LoVo (cell line): ENCODE measurements at places on chromosomes 1 and 21.

DNA sequence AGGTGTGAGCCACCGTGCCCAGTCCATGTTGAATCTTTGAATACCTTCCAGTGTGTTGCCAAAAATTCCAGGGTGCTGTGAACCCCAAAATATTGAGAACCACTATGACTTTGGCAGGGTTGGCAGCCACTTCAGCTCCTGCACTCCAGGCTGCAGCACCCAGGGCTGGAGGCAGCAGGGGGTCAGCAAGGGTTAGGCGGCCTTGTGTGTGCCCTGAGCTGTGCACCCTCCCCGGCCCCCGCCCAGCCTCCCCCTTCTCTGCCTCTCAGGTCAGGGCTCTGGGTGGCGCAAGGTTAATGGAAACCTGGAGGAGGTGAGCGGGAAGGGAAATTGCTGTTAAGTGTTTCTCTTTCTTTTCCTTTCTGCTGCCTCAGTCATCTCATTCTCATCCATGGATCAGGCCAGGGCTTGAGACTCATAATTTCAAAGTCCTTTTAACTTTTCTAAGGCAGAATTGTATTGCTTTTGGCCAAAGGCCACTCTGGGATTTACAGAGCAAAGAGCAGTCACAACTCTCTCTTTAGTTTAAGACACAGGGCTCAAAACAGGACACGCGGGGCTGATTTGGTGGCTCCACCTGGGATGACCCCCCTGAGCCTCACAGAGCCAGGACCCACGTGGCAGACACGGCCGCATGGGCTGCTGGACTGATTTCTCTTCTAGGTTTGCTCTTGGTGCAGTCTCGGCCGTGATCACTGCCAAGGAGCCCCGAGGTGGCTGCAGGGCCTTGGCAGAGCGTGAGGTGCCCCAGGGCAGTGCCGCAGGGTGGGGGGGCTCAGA is 212.3 kb downstream of the PTPRU start:
- DNase-seq = no peak

- no peak for DNase-seq
These were observed 1.4 kb upstream of the SPATA1 start for GRCh38 chr1:84504580-84505492.

- DNase-seq = no peak
These were observed 14.5 kb upstream of the NRIP1 start for GRCh38 chr21:15079269-15079668.

DNA sequence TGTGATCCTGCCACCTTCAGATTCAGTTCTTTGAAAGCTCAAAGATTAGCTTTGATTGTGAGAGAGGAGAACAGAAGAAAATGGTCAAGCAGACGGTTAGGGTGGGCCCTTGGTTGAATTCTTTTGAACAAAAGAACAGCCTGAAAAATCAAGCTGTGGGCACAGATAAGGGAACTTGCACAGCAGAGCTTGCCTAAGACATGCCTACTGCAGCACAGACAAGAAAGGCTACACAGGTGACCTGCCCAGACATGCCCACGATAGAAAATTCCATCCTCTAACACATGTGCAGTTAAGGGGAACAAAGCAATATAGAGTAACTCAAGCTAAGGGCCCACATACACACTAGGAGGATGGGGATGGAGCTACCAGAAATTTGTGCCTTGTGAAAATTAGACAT is 512.5 kb upstream of the LRRC7 start:
- peak; percentile 11 for DNase-seq

DNA sequence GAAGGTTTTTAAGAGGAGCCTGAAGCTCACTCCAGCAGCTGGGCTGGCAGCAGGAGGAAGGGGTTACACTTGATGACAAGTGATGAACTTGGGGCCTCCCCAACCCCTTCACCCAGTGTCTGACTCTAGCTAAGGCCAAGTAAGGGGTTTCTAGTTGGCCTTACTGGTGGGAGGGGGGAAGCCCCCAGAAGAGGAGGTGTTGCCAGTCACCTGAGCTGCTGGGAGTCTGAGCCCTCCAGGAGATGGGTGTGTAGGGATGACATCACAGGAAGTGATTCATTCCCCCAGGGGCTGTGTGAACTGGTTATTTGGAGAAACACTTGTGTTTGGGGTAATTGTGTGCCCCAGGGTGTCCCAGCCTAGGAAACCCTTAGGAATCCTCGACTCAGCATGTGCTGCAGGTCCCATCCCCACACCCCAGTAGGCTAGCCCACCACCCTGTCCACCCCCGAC is 3.1 kb downstream of the PADI1 start:
- DNase-seq = peak; percentile 74

GRCh38 chr1:82646888-82647287 is 846.2 kb downstream of the ADGRL2 start:
- DNase-seq = no peak

- peak; percentile 50 for DNase-seq
These were observed 29.1 kb downstream of the KNCN start for GRCh38 chr1:46522184-46522968.

DNA sequence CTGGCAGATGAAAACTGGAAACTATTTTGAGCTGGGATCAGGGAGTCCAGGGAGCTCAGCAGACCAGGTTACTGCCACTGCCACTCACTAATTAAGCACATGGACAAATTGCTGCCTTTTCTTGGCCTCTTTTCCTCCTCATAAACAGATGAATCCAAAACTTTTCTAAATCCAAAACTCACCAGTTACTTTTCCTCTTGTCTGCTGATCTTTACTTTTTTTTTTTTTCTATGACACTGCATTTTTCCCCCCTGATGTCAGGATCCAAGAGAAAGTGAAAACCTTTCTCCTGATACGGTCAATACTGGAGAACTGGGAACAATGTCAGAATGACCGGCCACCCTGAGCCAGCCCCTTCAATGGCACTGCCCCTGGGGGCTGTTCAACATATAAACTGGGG is 405.8 kb downstream of the DUSP10 start:
- no peak for DNase-seq

- DNase-seq = no peak
These were observed 20.5 kb upstream of the MTF1 start for GRCh38 chr1:37879865-37880264.

- DNase-seq = no peak
These were observed 10.3 kb downstream of the GPR25 start for GRCh38 chr1:200883118-200883517.

- peak; percentile 62 for DNase-seq
These were observed 112.3 kb upstream of the TRABD2B start for GRCh38 chr1:48109390-48110013.

- no peak for DNase-seq
These were observed 105.8 kb downstream of the MRPL39 start for GRCh38 chr21:25501462-25501861.

DNA sequence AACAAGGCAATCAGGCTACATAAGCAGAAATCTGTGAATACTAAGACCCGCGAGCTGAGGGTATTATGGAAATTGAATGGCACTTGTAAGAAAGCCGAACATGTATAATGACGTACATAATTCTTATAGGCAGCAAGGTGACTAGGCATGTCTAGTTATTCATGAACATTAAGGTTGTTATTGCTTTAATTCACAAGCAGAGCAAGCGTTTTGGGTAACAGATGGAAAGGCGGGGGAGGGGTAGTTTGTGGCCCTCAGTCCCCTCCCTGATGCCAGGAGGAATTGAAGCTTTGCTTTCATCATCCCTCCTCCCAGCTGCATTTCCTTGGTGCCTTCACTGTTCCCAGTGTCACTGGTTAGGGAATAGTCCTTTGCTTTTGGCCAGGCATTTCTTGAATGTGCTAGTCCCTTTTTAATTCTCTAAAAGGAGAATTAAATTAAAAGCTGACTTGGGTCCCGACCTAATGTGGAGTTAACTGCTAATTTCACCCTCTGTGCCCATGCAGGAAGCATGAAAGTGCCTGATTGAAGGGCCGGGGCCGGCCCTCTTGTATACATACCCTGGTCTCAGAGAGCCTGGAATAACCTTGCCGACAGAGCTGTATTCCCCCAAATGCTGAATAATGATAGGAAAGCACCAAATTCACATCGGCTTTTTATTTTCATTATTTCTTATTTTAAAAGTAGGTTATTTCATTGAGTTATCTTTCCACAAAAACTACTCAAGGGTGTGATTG is 42.5 kb downstream of the RYR2 start:
- no peak for DNase-seq

DNA sequence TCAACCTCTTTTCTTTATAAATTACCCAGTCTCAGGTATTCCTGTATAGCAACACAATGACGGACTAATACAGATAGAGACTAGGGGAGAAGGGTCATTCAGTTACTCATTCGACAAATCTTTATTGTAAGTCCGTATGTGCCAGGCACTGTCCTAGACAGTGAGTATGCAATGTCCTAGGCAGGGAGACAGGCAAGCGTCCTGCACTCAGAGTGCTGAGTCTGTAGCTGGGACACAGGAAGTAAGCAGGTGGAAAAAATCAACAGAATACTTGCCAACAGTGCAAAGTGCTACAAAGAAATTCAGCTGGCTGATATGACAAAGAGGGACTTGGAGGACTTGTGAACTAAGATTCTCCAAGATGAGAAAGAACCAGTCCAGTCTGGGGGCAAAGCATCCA is 92.2 kb upstream of the ZBTB40 start:
- no peak for DNase-seq

DNA sequence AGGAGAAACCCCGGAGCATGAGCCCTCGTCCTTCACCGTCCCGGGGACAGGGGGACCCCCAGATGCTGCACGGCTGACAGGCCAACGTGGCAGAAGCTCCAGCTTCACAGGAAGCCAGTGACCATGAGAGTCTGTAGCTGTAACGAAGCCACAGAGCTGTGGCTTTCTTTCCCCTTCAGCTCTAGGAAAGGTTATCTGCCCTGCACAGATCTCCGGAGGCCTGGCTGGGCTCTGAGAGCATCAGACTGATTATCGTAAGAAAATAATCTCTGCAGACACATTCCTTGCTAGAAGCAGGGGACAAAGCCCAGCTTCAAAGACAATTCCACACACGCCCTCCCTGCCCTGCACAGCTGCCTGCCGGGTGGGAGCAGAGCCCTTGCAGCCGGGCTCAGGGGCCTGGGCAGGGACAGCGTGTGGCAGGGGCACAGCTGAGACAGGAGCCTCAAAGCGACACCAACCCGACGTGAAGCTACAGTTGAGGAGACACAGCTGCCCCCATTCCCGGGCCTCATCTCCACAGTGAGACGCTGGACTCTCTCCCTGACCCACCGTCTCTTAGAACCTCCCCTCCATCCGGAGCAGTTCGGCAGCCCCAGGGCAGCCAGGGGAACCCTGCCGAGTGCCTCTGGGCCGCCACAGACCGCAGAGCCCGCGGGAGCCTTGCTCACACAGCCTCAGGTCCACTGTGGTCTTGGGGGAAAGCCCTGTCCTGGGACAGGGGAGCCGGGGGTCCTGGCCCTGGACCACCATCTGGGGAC is 30.6 kb downstream of the POFUT2 start:
- DNase-seq = no peak

DNA sequence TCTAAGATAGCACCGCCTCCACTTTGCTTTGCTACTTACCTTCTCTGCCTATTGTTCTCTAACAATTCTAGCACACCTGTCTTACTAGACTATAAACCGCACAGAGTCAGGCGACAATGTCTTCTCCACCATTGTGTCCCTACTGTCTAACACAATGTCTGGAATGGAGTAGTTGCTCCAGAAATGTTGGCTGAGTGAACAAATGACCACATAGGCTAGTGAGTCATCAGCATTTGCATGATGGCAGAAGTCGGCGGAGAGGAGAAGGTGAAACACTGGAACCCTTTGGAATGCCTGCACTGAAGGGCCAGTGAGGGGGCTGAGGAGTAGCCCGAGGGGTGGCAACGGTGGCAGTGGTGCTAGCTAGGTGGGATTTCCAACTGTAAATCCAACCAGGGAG is 14.0 kb upstream of the PABPC4 start:
- DNase-seq = no peak

DNA sequence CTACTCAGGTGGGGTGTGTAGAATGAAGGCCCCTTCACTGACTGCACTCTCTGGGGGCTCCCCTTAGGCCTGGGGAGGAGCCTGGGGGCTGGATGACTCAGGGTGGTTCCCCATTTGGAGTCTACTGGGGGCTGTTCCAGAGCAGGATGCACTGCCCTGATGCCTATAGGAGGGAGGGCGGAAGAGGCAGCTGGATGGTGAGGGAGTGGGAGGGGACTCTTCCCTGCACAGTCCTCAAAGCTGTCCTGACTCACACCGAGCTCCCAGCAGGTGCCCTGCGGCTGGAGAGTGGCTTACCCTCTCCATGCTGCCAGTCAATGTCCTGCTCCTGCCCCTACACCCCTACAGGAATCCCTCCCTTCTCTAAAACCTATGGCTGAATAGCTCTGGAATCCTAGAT is 204.4 kb downstream of the TRABD2B start:
- DNase-seq = no peak

DNA sequence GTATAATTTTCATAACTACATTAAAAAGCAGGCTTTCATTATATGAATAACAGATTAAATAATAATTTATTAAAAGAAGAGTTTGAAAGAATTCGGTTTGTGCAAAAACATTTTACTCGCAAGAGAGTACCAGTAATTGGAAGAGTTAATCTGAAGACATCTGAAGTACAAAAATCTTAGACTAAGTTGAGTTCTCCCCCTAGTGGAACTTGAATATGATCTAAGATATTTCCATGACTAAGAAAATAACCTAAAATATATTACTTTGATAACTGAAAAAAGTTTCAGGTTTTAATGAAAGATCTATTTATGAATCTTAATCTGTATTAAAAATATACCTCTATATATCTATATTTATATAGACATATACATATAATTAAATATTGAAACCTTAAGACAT is 112.5 kb upstream of the GFI1 start:
- DNase-seq = peak; percentile 25

DNA sequence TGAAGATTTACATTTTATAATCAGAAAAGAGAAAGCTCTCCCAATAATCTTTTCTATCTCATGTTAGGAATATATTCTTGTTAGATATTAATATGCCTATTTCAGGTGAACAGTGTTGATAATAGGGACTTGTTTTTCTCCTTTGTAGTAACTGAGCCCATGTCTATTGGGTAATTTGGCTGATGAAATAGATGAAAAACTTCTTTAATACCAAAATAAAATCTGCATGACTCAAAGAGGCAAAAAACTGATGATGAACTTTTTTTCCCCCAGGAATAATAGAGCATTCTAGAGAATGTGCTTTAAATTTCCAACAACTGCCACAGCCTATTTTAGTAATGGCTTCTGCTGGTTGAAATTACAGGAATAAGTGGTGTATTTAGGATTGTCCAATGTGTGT is 178.9 kb upstream of the GREM2 start:
- no peak for DNase-seq

DNA sequence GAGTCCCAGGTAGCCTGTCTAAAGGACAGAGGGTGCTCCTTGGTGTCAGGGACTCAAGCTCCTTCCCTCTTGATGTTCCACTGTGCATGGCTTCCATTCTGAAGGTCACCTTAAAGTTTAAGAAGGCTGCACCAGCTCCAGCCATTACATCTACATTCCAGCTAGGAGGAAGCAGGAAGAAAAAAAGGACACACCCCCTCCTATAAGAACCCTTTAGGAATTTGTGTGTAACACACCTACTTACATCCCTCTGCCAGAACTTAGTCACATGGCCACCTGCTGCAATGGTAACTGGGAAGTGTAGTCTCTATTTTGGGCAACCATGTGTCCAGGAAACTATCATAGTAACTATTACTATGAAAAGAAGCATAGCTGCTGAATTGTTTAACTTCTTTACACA is 161.6 kb upstream of the KLHDC7A start:
- DNase-seq = peak; percentile 48

- no peak for DNase-seq
These were observed 635.6 kb upstream of the NEGR1 start for GRCh38 chr1:72917920-72918319.
